ENCODE measurements at places on chromosomes 3 and 15.

- no peak for DNase-seq
Observed at GRCh38 chr15:96160269-96160668, 170.2 kb upstream of the NR2F2 start.

DNA sequence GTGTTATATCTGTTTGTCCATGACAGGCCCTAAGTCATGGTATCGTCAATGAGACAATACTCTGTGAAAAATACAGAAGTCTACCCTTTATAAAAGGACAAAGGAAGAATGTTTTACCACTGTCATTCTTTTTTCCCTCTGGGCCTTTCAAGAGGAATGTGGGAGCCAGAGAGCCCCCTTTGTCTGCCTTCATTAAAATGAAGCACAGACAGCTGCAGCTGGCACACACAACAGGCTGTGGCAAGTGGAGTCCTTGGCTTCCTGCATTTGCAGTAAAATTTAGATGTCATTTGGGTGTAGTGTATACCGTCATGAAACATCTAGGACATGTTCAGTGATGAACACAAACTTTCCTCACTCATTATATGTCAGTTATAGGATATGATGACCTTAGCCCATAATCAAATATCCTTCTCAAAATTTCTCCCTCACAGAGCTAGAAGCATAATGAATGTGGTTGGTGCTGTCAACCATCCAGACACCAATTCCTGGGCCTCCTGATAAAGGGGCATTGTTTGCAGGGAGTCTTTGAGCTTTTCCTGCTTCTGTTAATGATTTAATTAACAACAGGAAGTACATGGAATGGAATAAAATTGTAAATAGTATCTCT is 76.4 kb downstream of the DHX36 start:
- DNase-seq, result no peak

GRCh38 chr3:22122567-22122966 is 371.6 kb upstream of the ZNF385D start:
- no peak for DNase-seq

DNA sequence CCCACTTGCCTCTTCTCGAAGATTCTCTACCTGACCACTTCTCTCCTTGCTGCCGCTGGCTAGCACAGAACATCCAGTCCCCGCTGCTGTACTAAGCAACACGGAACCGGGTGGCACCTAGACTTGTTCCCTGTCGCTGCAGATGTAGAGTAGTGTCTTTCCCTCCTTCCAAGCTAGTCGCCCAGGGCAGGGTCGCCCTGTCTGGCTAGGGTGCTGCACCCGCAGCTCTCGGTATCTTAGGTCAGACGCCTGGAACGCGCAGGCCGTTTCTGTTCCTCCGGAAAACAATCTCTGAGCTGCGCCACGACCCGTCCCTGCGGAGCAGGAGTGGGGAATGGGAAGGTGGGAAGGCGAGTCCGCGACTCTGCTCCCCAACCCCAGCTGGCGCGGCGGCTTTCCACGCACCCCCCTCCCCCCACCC is 758 bp upstream of the SNX33 start:
- no peak for DNase-seq

DNA sequence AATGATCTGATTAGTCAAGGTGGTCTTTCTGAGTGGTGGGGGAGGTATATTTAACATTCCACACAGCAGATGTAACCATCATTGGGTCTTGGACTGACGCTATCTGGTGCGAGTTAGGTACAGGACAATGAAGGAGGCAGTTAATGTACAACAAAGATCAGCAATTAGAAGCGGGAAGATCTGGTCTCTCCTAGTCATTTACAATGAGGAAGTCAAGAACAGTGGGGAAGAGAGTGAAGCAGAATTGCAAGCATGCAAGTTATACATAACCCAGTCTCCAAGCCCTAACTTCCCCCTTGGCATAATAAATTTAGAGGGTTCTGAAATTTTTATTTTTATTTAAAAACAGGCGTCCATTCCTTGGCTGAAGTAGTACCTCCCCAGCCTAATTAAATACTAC is 14.1 kb downstream of the GPD1L start:
- DNase-seq, result no peak

GRCh38 chr15:92869263-92869940 is 30.7 kb upstream of the CHD2 start:
- no peak for DNase-seq

DNA sequence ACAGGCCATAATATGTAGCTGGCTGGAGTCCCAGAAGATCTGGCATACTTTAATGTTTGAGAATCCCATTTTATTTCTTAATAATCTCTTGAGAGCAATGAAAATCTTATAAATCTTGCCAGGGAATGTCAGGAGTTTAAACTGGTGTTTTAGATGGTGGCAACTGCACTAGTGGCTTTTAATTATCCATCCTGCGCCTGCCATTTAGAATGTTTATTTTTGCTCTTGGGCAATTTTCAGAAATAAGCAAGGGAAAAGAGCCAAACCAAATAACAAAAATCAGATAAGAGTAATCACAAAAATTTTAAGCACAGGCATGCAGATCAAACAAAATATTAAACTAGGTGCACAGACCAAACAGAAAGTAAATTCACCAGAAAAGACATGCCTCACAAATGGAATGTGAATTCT is 41.9 kb upstream of the UBP1 start:
- DNase-seq, result no peak

DNA sequence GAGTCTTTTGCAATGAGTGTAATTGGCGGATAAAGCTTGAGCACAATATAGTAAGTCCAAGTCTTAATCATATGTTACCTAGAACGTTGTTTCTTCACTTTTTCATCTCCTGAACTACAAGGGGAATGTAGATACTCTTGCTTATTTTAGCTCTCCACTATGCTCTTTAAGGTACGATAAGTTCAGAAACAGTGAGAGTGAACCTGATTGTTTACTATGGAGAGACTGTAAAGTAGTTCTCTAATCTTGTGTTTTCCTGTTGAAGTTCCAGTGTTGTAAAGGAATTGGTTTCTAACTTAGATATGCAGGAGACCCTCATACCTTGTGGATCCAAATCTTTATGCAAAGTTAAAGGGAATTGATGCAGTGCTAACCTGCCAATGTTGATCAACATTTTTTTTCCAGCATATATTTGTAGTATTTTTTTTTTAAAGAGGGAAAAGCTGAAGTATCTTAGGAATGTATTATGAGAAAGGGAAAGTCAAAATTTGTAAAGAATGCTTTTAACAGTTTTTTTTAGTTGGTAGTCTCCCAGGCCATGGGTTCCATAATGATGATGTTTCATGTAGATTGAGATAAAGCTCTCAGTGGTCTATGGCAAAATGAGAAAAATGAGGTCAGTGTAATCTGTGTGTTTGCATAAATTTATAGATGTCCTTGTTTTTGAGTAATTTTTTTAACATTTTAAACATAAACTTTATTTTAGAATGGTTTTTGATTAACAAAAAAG is 14.9 kb downstream of the ATP11B start:
- DNase-seq, result no peak

DNA sequence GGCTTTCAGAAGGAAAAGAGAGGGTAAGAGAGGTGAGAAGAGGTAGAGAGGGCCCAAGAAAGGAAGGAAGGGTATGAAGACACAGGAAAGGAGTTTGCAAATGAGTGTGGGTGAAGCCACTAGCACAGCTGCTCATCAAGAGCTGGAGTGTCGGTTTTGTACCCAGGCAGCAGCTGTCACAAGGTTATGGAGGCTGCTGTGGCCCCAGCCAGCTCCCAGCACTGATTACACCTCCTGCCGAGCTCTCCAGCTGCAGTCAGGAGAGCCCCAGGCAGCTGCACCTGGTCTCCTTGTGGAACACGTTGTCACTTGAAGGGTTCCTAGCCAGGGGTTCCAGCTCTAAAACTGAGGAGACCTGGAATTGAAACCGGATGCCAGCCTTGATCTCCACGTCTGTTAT is 60.4 kb upstream of the CHD2 start:
- DNase-seq, result no peak

All from activated T-helper 1 cell treated with Interleukin-2 at 50 U/mL for 16 hours (primary cell).